ENCODE measurements at places on chromosomes 3 and 15.

DNA sequence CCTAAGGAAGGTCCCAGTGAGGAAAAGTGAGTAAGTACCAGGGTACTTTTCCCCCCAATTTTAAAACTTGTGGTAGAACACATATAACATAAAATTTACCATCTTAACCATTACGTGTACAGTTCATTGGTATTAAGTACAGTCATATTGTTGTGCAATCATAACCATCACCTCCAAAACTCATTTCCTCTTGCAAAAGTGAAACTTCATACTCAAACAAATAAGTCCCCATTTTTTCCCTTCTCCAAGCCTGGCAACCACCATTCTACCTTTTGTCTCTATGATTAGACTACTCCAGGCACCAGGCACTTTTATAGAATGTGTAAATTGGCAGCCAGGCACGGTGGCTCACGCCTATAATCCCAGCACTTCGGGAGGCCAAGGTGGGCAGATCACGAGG is 12.2 kb downstream of the PRC1 start:
- no peak for DNase-seq

- DNase-seq = no peak
These were observed 36.0 kb downstream of the LEO1 start for GRCh38 chr15:51935466-51936104.

DNA sequence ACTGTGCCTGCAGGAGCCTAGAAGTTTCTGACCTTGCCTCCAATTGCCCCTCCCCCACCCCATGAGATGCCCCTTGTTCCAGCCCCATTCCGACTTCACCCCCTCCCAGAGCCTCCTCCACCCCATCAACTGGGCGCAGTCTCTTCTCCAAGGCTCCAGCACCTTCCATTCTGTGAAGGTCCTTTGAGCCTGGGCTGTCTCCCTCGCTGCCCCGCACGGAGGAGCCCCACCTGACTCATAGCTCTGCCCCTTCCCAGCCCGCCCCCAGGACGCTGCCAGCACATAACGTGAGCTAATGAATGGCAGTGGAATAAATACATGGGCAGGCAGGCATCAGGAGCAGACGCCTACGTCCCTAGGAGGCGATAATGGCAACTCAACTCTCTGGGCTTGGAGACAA is 113.1 kb downstream of the NUP210 start:
- no peak for DNase-seq

- no peak for DNase-seq
These were observed 99.0 kb downstream of the TMCC1 start for GRCh38 chr3:129794311-129795185.

DNA sequence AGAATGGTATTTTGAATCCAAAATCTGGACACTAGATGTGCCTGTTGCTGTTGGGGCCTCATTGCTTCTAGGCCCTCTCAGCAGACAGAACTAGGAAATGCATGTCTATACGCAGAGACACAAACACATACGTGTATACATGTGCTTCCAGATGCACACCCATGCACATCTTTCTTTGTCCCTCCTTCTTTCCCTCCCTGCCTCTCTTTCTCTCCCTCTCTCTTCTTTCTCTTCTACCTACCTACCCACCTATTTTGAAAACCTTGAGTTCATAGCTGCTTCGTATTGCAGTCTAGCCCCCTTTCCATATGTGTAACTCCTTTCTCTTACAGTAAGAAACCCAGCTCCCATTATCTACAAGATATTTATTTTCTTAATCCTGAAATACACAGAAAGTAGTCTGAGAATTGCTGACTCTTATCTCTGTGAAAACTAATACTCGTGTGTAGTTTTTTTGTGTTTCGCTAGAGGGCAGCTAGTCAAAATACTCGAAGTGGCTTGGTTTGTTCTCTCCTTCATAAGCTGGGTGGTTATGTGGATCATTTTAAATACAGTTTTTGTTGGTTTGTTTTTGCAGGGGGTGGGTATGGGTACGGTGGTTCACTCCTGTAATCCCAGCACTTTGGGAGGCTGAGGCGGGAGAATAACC is 18.5 kb downstream of the RPL32 start:
- DNase-seq = no peak

- no peak for DNase-seq
These were observed 397.9 kb downstream of the EPHB1 start for GRCh38 chr3:135192929-135193328.

DNA sequence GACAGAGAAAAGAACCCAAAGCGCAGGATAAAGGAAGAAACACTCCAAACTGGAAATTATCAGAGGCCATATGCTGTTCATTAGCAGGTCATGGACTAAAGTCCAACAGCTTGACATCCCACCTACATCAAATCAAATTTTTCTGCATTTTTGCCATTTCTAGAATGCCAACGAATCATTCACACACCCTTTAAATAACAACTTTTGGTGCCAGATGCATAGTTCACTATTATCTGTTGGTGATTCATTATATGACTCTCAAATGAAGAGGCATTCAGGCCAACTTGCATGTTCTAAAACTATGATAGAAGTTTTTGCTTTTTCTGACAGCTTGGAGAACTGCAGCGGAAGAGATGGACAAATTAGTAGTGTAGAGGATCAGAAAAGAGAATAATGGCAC is 529.8 kb upstream of the NAALADL2 start:
- no peak for DNase-seq

DNA sequence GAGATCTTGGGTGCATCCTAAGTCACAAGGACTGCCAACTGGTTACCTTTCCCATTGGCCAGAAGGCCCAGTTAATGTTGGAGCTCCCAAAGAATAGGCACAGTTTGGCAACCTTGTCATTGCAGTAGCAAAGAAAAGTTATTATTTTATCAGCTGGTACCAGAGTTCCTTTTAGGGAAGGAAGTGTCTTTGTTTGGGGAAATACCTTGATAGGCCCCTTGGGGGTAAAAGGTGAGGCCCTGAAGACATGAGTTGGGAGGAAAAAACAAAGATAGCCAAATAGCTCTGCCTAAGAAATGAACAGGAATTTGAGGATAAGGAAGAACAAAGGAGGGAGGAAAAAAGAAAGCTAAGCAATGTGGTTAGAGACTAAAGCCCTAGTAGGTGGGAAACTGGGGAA is 85.8 kb downstream of the ANP32A start:
- no peak for DNase-seq
